ENCODE measurements at places on chromosomes 7 and 10. TPM values are rescaled to one million over a fixed set of nuclear protein-coding genes. Genes with fewer than 3 reads are reported as not detected.

DNA sequence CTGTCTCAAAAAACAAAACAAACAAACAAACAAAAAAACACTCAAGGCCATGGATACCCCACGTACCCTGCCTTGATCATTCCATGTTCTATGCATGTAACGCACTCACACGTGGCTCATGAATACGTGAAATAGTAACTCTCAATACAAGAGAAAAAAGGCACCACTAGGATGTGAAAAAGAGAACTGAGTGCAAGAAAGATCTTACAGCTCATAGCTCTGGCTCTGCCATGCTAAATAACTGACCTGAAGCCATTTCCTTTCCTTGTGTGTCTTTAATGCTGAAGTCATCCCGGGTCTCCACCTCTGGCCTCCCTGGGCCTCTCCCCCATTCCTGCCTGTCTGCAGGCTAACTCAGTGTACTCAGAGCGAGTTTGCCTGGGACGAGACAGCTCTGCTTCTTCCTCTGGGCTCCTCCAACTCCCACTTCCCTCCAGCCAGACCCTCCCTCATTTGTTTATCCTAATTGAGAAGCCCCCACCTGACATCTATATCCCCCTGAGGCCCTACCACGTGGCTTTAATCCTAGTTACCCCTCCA, 117.3 kb downstream of the PRPF18 start:
- DNase-seq = no peak

- no peak for DNase-seq
Measured at GRCh38 chr10:35598379-35598778, 6.8 kb upstream of the GJD4 start.

GRCh38 chr7:130356876-130357611, 12.4 kb downstream of the CPA5 start:
- no peak for DNase-seq

The TRIL gene
- 0.12 TPM for total RNA-seq
